Fibroblast of villous mesenchyme (primary cell): ENCODE measurements at places on chromosomes 3 and 15. TPM values are rescaled to one million over a fixed set of nuclear protein-coding genes. Genes with fewer than 3 reads are reported as not detected.

Gene BCL2A1
- not detected in 2 replicates for total RNA-seq

Gene GABRR3
- total RNA-seq, result not detected in 2 replicates

Gene RFTN1
- total RNA-seq, result 73.0 and 74.7 TPM in 2 replicates

Gene LRCH3
- total RNA-seq, result 96.3 and 149 TPM in 2 replicates

Gene PARP6
- 25.9 and 29.6 TPM in 2 replicates for total RNA-seq

Gene SPINK8
- total RNA-seq, result not detected in 2 replicates

Gene GABRA5
- total RNA-seq, result 0.32 and 0.43 TPM in 2 replicates

Gene ARNT2
- 20.0 and 20.7 TPM in 2 replicates for total RNA-seq

Gene GP9
- total RNA-seq, result not detected in 2 replicates

Gene GPR149
- total RNA-seq, result not detected in 2 replicates

Gene HTR3E
- not detected in 2 replicates for total RNA-seq

Gene FGF7
- 75.7 and 369 TPM in 2 replicates for total RNA-seq

Gene RASL12
- under 0.01 and 2.9 TPM in 2 replicates for total RNA-seq

Gene CHSY1
- total RNA-seq, result 41.5 and 48.3 TPM in 2 replicates

Gene PRR20G
- total RNA-seq, result not detected in 2 replicates

Gene ADAMTS17
- total RNA-seq, result under 0.01 and 0.32 TPM in 2 replicates

Gene CLN6
- total RNA-seq, result 15.8 and 16.8 TPM in 2 replicates

Gene HSPBAP1
- total RNA-seq, result 6.0 and 6.4 TPM in 2 replicates

Gene IGF2BP2
- total RNA-seq, result 62.5 and 67.8 TPM in 2 replicates

Gene PIGZ
- total RNA-seq, result 1.3 and 1.7 TPM in 2 replicates

Gene HTR3C
- total RNA-seq, result not detected in 2 replicates

Gene ZMAT3
- 24.8 and 44.9 TPM in 2 replicates for total RNA-seq

Gene ST3GAL6
- total RNA-seq, result 3.9 and 5.2 TPM in 2 replicates

Gene HYAL3
- 2.3 and 6.5 TPM in 2 replicates for total RNA-seq

Gene IL17RE
- 0.43 and 0.64 TPM in 2 replicates for total RNA-seq

Gene C3orf49
- total RNA-seq, result not detected in 2 replicates

Gene CLDN16
- under 0.01 and 0.43 TPM in 2 replicates for total RNA-seq

Gene RPUSD3
- 28.3 and 31.1 TPM in 2 replicates for total RNA-seq

Gene TMEM87A
- total RNA-seq, result 70.9 and 79.9 TPM in 2 replicates

Gene XCR1
- total RNA-seq, result not detected in 2 replicates
